ENCODE measurements at places on chromosomes 16 and 17.

- DNase-seq, result no peak
Measured at GRCh38 chr16:85162478-85163277, 50.4 kb upstream of the CIBAR2 start.

DNA sequence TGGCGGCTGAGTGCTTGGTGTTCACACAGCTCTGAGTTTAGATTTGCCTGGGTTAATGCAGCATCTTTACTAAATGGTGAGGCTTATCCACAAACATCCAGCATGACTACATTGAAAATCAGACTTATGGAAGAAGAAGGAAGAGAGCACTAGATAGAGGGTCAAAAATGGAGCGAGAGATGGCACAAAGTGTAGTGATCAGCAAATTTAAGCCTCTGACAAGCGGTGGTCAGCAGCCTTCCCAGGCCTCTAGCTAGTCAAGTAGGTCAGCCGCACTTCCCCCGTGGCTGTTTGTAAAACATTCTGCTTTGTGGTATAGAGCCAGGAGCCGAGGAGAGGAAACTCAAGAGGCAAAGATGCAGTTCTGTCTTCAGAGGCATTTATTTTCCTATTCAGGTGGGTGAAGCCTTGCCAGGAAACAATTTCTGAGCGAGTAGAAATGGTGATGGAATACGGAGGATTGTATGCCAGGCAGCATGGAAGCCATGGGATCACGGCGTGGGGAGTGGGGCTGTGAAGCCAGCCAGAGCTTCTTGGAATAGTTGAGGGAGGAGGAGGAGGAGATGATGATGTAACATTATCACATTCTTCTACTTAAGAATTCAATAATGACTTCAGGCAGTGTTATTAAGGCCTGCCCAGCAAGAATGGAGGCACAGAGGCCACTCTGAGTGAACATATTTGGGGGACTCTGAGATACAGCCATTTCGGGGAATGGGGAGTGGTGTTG, 118.9 kb downstream of the MSI2 start:
- no peak for DNase-seq

DNA sequence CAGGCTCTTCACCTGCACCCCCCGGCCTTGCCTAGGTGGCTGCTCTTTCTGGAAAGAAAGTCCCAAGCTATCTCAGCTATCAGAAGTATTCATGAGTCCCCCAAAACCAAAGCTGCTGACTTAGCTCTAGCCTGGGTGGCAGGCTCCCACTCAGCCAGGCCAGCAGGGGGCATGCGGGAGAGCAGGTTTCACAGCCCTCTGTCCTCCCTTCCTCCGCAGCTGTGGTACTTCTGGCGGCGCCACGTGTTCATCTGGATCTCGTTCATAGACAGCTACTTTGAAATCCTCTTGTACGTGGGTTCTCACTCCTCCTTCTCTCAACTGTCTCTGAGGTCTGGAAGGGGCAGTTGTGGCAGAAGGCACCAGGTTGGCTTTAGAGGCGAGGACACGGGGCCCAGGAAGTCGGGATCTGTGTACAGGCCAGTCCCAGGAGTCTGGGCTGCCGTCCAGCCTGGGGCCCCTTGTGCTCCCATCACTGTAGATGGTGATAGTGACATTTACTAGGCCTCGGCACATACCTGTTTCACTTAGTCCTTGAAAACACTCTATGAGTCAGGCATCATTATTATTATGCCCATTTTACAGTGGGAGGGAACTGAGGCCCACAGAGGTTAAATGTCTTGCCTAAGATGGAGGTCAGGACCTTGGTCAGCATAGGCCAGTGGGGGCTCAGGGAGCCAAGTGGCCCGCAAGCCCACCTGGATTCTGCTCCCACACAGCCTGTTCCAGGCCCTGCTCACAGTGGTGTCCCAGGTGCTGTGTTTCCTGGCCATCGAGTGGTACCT, 12.9 kb downstream of the TRPV2 start:
- DNase-seq, result no peak

DNA sequence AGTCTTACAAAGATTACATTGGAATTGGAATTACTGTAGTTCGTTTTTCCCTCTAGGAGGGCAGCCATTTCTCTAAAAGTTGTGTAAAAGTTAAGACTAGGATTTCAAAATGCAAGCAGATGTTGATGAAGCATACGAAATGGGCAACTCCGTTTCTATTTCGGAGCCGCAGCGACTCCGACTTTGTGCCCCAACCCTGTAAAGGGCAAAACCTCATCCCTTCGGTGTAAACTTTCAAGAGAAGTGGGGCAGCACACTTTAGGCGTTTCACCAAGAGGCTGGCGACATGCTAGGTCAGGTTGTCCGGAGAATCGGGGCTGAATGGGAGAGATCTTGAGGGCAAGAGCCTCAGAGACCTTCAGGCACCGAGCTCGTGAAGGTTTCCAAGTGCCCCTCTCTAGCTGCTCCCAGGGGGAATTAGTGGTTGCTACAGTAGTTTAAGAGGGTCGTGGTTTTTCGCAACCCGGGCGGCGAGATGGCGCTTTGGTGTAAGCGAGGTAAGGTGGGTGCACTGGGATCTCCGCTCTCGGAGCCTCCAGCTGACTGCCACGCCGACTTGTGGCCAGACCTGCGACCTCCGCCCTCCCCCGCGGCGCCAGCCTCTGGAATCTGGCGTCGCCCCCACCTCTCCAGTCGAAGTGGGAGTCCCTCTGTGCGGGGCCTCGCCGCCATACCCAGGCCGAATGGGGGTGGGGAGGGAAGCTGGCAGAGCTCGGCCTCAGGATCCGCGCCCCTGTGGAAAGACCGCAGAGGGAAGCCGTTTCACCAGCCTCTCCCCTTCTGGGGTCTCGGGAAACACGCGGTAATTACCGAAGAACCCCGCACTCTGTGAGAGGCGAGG, 1.0 kb upstream of the HEXIM2 start:
- DNase-seq, result peak; percentile 42

- DNase-seq, result no peak
Measured at GRCh38 chr16:85926370-85926769, 27.4 kb downstream of the IRF8 start.

DNA sequence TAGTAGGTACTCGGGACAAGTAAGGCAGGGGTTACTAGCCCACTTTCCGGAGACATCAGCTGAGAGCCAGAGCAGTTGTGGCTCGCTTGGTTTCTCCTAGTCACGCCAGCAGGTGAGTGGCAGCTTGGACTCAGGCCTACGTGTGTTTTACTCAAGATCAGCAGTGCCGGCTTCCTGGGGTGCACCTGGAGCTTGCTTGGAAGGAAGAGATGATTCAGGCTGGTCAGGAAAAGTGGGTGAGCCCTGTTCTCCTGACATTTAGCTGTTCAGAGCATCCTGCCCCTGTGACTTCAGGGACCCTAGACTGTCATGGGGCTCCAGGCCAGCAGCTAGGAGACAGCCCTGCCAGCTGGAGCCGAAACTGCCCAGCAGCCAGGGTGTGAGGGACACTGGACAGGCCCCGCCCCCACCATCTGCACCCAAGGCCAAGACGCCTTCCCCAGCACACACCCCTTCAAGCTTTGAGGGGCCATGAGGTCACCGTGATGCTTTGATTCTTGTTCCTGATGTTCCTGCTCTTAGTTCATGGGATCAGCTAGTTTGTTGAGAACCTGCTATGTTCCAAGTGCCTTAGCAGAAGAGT, 238.0 kb upstream of the CIBAR2 start:
- no peak for DNase-seq

DNA sequence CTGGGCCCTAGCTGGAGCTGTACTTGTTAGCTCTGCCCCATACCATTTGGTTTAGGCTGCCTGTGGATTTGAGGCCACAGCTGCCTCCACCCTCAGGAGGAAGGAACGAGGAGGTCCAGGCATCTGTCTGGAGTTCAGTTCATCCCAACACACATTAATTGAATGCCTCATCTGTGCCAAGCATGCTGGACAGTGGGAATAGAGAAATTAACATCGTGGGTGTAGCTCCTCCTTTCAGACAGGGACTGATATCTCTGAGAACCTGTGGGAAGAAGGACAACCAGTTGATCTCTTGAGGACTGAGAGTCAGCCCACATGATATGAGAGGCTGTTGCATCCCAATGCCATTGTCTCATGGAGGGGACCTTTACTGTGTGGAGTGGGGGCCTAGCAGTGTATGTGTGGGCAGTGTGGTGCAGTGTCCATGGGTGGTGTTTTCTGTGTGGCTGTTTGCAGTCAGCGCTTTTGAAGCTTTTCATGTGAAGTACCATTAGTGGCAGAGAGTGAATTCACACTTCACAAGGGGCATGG, 29.4 kb upstream of the DDX52 start:
- no peak for DNase-seq

GRCh38 chr17:49580981-49581647, 5.4 kb downstream of the NXPH3 start:
- no peak for DNase-seq

DNA sequence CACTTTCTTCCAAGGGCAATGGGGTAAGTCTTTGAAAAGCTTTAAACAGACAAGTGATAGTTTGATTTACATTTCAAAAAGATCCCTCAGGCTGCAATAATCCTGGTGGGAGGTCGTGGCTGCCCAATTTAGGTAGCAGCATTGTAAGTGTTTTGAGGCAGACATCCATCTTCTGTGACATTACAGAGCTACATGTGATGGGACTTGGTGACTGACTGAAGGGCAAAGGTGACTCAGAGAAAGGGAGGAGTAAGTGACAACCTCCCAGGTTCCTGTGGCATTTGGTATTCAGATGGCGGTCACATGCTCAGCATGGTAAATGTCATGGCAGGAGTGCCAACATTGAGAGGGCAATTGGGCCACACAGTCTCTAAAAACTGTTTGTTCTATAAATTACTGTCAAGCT, 26.5 kb downstream of the STAT3 start:
- no peak for DNase-seq

GRCh38 chr17:57445772-57446472, 189.6 kb downstream of the MSI2 start:
- no peak for DNase-seq

DNA sequence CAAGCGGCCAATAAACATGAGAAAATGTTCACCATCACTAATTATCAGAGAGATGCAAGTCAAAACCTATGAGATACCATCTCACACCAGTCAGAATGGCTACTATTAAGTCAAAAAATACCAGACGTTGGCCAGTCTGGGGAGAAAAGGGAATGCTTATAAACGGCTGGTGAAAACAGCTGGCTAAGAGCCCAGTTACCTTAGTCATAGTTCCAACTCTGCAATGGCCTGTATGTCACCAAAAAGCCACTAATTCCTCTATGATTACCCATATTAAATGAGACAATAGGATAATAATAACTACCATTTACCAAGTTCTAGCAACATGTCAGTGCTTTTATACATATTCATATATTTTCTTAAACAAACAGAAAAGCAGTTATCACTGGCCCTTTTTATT, 42.9 kb upstream of the CDRT4 start:
- DNase-seq, result no peak

DNA sequence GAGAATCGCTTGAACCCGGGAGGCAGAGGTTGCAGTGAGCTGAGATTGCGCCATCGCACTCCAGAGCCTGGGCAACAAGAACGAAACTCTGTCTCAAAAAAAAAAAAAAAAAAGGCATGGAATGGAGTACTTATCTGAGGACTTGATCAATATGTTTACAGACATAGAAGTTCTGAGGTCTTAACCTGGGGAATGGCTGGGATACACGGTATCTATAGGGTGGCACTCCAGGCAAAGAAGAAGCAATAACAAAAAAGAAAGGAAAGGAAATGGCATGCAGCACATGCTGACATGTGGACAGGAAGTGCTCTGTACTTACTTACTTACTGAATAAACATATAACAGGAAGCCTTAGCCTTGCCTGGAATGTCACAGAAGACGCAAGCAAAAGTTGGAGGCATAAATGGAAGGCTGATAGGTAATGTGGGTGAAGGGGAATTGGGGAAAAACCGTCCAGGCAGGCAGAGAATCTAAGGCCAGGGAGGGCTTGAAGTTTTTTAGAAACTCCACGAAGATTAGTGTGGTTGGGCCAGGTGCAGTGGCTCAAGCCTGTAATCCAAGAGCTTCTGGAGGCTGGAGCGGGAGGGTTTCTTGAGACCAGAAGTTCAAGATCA, 10.1 kb upstream of the SPOP start:
- DNase-seq, result no peak

- DNase-seq, result peak; percentile 11
Measured at GRCh38 chr16:70018254-70018653, 67.1 kb downstream of the CLEC18A start.

DNA sequence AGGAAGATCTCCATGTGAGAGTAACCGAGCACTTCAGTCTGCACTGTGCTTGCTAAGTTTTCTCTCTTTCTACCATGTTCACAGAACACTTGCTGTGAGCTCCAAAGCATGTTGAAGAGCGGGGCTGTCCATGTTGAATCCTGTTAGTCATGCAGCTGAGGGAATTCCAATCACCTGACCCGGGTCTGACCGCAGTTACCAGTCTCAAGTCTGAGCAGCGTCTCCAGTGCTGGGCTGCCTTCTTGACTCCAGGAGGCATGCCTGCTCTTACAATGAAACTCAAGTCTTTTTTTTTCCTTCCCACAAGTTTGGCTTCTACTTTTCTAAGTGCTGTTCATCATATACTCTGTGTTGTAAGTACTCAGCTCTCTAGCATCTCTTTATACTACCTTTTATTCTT, 44.3 kb downstream of the HOXB1 start:
- DNase-seq, result no peak

GRCh38 chr17:6047966-6048365, 22.2 kb upstream of the WSCD1 start:
- no peak for DNase-seq

DNA sequence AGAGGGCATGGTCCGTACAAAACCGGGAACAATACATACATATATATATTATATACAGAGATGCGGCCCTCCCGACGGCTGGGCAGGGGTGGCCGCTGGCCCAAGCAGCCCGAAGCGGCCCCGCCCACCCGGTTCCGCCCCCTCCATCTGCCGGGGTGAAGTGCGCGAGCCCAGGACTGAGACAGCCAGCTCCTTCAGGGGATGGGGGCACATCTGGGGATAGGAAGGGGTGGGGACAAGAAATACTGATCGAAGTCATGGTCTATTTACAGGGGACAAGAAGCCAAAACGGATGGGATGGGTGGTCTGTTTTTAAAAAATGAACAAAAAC, 3.8 kb upstream of the SAMD14 start:
- no peak for DNase-seq

DNA sequence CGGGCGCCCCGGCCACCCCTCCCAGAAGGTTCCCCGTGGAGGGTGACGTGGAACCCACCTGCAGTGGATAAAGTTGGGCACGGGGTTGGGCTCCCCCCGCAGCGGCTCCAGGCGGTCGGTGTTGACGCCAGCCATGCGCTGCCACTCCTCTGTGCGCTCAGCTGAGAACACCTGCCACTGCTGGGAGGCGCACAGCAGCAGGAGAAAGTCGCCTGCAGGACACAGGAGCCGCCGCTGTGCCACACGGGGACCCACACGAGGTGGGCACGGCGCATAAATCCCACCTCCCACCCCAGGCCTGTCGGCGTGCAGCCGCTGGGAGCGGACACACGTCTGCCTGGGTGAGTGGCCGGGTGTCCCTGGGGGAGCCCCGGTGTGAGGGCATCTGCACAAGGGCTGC, 20.7 kb downstream of the CTU2 start:
- DNase-seq, result no peak

- no peak for DNase-seq
Measured at GRCh38 chr16:57588831-57589230, 39.6 kb upstream of the ADGRG1 start.
